ENCODE measurements at places on chromosomes 12 and 14.

GRCh38 chr14:100532906-100533655 lies 54.1 kb downstream of the BEGAIN start:
- no peak for DNase-seq

- no peak for DNase-seq
Observed at GRCh38 chr12:47790676-47791350, 17.8 kb downstream of the SLC48A1 start.

DNA sequence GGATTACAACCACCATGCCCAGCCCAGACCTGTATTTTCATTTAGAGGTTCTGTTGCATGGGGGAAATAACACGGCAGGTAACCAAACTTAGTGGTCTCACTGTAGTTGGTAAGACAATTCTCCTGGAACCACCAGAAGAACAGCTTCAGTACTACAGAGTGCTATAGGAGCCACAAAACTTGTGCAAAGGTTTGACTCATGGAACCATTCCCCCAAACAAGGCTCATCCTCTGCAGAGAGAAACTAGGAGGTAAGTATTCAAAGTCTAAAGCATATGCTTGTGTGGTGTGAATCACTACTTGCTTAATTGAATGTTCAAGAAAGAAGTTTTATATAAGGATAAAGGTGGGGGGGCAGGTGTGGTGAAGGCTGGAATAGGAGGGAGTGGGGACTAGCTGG lies 58.7 kb downstream of the GNS start:
- DNase-seq = no peak

DNA sequence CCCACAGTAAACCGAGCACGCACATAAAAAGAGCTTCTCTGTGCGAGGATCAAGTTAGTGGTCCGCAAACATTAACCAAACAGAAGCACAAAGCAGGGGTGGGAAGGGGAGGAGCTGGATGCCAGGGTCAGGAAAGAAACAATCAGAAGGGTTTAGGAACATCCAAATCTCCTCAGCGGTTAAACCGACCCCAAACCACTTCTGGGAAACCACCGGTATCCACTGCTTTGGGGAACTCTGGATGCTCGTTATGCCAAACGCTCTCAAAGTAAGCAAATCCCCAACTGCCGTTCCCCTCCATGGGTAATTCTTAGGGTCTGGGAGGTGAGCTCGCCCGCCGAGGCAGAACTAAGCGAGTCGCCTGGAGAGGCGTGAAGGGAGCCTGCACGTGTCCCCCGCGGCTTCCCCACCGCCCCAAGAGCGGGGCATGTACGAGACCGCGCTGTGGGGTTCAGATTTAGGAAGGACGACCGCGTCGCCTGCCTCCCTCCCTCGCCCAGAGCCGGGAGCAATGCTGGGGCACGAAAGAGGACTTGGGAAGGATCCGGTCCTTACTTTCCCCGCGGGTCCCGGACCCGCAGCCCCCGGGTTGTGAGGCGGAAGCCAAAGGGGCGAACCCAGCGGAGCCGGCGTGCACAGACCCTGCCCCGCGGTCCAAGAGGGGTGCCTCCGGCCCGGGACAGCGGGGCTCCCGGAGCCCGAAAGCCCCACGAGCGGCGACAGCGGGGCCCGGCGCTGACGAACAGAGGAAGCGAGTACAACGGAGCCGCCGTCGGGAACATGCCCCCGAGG lies 711 bp downstream of the SBNO1 start:
- DNase-seq = no peak

DNA sequence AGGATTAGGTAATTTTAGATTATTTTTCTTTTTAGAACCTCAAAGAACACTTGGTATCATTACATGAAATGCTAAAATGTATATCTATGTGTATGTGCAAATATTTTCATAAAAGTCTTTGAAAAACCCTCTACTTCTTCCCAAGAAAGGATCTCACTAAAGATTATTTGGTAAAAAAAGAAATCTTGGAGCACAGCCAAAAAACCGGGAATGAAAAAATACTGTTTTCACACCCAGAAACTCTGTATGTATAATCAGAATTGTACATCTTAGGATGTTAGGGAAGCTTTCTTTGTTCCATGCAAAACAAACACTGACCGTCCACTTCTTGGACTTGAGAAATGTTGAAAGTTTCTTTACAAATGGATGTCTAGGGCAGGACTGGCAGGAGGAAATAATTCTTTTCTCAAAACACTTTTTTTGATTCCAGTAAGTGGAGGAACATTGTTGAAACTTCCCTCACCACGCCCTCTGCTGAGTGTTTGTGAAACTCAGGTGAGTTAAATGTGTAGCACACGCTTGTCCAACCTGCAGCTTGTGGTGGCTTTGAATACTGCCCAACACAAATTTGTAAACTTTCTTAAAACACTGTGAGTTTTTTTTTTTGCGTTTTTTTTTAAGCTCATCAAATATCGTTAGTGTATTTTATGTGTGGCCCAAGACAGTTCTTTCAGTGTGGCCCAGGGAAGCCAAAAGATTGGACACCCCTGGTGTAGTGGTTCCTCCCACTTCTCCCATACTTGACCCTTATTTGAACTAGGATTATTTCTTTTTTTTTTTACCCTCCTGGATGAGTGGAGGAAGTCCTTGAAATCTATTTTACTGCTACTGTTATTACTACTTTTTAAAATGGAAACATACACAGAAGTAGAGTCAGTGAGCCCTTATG lies 26.6 kb downstream of the FBXO34 start:
- DNase-seq = no peak

DNA sequence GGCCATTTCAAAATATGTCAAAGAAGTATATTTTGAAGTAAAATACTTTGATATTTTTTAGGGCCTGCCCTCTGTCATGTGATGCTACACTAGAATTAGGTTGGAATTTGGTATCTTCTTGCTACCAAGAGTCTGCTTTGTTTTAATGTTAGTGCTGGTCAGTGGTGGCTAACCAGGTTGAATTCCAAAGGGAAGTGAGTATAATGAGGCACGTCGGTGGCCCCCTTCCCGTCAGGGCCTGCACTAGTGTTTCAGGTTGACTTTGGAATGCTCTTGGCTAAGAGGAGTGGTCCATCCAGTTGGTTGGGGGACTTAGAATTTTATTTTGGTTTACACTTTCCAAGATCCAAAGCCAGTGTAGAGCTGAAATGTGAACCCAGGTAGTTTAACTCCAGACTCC lies 185.4 kb downstream of the NOVA1 start:
- DNase-seq = no peak

DNA sequence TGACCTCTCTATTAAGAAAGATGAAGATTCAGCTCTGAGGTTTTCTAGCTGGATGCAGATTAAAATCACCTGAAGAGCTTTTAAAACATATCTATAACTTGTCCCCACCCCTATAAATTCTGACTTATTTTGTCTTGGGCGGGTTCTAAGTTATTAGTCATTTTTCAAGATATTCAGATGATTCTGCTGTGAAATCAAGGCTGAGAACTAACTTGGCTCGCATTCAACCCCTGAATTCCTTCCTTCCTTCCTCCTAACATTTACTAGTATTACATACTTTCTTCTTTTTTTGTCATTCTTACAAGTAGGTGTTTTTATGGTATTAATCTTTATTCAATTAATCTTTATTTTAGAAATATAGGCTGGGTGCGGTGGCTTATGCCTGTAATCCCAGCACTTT lies 55.4 kb downstream of the SSPN start:
- no peak for DNase-seq

- DNase-seq = no peak
Observed at GRCh38 chr12:107241411-107241810, 148.1 kb upstream of the CRY1 start.

GRCh38 chr12:115835445-115835844 lies 442.0 kb downstream of the MED13L start:
- no peak for DNase-seq

GRCh38 chr14:24335461-24336171 lies 745 bp upstream of the ADCY4 start:
- no peak for DNase-seq

GRCh38 chr14:98323836-98324235 lies 948.2 kb downstream of the BCL11B start:
- no peak for DNase-seq

GRCh38 chr12:47730341-47730744 lies 5.1 kb upstream of the ENDOU start:
- DNase-seq = no peak

GRCh38 chr12:124075841-124076240 lies 102.8 kb downstream of the ZNF664 start:
- DNase-seq = no peak

GRCh38 chr12:2043054-2043453 lies 9.7 kb upstream of the CACNA1C start:
- no peak for DNase-seq

DNA sequence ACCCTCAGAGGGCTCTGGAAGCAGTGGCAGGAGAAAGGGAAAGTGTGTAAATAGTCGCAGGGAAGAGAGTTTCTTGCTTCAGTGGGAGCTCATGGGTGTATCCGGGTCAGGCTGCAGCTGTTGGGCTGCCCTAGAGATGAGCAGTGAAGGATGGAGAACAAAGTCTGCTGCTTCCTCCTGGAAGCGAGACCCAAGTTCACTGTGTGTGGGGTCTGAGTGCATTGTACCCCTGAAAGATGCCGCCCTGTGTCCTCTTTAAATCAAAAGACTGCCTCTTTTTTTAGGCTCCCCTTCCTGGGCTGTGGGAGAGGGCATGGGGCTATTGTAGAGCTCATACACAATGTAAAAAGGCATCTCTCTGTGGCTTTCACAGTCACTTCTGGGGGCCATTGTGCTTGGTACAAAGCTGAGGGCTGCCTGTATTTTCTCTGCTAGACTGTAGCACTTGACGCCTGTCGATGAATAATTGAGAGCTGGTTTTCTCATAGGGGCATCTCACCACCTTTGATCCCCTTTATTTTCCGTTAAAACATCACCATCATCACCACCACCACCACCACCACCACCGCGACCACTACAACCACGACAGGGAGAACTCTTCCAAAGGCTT lies 16.7 kb downstream of the CHST11 start:
- DNase-seq = no peak

DNA sequence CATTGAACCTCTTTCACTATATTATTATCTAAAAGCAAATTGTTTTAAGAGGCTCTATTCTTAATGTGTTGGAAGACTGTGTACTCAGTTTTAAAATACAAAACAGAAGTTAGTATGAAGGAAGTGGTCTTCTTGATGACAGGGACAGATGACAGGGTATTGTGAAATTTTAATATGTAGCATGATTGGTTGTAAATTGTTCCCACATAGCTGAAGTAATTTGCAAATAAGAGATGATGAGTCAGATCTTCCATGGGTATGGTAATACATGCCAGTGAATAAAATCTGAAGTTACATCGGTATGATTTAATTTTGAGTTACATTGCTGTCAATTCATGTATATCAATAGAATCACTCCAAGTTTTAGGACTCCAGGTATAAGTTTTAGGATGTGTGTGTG lies 454.8 kb downstream of the AEBP2 start:
- DNase-seq = no peak

DNA sequence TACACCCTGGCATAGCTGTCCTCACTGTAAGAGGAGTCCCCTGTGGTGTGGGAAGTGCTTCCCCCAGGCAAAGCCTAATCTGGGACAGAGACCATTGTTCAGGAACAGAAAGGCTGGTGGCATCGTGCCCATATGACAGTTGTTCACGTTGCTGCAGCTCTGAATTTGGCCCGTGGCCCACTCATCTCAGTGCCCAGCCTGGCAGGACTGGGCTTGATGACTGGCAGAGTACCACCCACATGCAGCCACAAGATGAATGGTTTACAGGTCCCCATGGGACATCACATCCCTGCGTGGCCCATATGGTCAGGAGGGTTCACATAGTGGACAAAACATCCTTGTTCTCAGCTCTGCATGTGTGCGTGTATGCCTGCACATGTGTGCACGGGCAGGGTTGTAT lies 17.5 kb downstream of the IQSEC3 start:
- no peak for DNase-seq

DNA sequence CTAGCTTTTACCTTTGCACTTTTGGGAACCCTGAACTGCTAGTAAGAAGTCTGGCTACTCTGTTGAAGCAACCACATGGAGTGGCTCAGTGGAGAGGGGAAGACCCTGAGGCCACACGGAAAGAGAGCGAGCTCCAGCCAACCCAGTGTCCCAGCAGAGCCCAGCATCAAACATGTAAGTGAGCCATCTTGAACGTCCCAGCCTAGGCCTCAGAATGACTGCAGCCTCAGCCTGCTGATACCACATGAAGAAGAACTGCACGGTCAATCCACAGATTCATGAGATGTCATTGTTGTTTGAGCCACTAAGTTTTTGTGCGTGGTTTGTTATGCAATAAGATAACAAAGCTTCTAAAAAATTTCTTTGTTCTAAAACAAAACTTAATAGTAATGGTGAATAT lies 40.2 kb downstream of the TFCP2 start:
- no peak for DNase-seq

DNA sequence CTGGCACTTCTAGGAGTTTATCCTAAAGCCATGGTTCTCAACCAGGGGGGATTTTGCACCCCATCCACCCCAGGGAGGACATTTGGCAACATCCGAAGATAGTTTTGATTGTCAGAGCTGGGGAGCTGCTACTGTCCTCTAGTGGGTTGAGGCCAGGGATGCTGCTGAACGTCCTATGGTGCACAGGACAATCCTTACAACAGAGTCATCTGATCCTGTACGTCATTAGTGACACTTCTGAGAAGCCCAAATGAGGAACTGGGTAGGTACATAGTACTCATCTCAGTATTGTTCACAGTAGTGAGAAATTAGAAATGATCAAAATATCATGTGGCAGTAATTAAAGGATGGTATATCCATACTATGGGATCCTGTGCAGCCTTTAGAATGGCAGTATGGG lies 185.1 kb downstream of the CHST11 start:
- DNase-seq = no peak

Data from NCI-H1436 (cell line).